ENCODE measurements at places on chromosomes 11 and 22. TPM values are rescaled to one million over a fixed set of nuclear protein-coding genes. Genes with fewer than 3 reads are reported as not detected.

GRCh38 chr11:46663277-46663940, 37.0 kb downstream of the ARHGAP1 start:
- no peak for DNase-seq

GRCh38 chr11:125517116-125517770, 21.2 kb upstream of the FEZ1 start:
- DNase-seq = no peak

DNA sequence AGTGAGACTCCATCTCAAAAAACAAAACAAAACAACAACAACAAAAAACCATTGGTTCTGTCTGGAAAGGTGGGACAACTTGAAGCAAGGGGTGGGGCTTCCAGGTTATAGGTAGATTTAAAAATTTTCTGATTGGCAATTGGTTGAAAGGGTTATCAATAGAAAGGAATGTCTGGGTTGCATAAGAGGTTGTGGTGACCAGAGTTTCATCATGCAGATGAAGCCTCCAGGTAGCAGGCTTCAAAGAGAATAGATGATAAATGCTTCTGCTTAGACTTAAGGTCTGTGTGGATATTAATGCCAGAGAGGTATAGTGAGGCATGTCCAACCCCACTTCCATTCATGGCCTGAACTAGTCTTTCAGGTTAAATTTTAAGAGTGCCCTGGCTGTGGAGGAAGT, 116.6 kb downstream of the NAT10 start:
- DNase-seq = no peak

- DNase-seq = peak; percentile 92
Observed at GRCh38 chr11:19380375-19380774, 139.6 kb upstream of the E2F8 start.

GRCh38 chr11:46528445-46529094, 65.3 kb downstream of the AMBRA1 start:
- no peak for DNase-seq

DNA sequence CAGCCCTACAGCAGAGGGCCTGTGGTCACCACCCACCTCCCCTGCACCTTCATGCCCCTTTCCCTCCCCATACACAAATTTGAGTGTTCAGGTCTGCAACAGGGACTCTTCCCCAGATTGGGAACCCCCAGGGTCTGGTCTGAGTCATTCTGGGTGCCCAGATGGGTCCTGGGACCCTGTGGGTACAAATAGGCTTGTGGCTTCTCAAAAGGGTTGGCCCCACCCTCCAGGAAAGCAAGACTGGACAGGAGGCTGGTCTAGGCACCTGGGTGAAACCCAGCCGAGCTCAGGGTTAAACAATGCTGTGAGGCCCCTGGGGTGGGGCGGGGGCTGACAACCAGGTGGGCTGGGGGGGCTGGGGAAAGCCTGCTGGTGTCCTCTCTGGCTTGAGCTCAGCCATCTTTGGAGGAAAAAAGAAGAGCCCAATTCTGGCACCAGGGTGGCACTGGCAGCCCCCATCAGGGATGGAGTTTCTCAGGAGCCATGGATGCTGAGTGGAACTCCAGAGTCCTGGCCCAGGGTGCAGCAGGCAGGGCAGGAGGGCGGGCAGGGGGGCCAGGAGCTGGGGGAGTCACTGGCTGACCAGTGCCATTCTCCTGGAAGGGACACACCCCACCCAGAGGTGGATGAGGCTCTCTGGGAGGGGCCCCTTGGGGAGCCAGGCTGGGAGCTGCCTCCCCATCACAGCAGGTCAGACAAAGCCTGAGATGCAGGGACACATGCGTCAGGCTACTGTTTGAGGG, 1.1 kb downstream of the SEPTIN5 start:
- no peak for DNase-seq

GRCh38 chr22:38468443-38469305, 778 bp downstream of the KDELR3 start:
- no peak for DNase-seq

DNA sequence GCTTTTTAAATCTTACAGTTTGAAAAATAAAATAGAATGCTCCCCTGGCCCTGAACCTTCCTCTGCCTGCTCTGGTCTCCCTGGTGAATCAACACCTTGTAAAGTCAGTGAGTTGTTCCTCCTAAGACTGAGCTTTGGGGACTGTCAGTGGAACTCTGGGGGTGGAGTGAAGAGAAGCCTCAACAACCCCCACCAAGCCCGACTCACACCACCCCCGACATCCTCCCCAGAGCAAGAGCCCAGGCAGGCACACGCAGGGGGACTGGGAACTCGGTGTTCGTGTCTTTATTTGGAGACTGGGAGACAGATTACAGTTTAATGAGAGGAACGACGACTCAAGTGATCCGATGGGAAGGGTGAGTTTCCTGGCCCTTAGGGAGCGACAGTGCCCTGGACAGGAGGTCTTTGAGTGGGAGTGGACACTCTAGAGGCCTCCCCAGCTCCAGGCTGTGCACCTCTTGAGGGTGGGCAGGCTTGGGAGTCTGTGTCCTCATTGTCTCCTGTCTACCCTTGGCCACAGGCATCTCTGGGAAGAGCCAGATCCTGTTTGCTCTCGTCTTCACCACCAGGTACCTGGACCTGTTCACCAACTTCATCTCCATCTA, 6.2 kb downstream of the KDELR3 start:
- no peak for DNase-seq

GRCh38 chr11:125394296-125394695, 101.8 kb downstream of the FEZ1 start:
- no peak for DNase-seq

- no peak for DNase-seq
Observed at GRCh38 chr11:63901660-63902059, 15.3 kb downstream of the RCOR2 start.

Gene MOGAT2
- total RNA-seq = not detected

Gene PLAAT5
- total RNA-seq = not detected

Gene BTG4
- not detected for total RNA-seq

Gene PARVA
- total RNA-seq = 57.7 TPM

Gene HTR3B
- total RNA-seq = not detected

Gene SPCS2
- 122 TPM for total RNA-seq

All from mammary epithelial cell (primary cell).